Anterior cingulate cortex (tissue), 58 donors: ENCODE measurements at places on chromosomes 12 and 14.

DNA sequence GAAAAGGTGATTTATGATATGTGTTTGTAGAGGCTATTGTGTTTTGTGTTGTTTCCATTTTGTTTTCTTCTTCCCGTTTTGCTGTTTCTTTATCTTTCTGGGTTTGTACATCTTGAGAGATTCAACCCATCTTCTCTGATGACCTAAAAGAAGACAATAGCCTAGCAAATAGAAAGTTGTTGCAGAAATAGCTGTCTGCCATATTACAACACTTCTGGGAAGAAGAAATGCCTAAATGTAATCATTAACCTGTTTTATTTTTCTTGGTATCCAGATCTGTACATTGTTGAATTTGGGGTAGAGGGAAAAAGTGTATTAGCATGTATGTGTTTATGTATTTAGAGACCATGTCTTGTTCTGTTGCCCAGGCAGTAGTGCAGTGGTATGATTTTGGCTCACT lies 50.3 kb downstream of the SPATS2 start:
- DNase-seq, result no peak

DNA sequence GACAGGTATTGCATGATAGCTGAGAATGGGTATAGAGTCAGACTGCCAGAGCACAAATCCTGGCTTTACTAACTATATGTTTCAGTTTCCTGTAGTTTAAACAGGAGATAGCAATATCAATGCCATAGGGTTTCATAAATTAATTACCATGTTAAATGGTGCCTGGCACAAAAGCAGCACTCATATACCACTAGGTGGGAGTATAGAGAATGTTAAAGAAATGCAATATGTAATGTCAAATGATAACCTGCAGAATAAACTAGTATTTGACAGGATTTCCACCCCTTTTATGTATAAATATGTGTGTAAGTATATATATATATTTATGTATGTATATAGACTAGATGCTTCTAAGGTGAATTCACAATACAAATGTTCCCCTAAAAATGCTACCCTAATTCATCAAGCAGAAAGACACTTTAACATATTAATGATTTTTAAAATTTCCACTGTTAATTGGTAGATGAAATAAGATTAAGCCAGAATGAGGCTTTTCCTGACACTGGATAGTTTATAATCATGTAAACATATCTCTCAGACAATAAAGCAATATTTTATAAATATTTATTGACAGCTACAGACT lies 8.6 kb downstream of the WDR89 start:
- no peak for DNase-seq

GRCh38 chr14:85878874-85879273 lies 348.9 kb downstream of the FLRT2 start:
- no peak for DNase-seq

- DNase-seq, result no peak
These were observed 22.7 kb downstream of the MGST1 start for GRCh38 chr12:16370096-16370495.

DNA sequence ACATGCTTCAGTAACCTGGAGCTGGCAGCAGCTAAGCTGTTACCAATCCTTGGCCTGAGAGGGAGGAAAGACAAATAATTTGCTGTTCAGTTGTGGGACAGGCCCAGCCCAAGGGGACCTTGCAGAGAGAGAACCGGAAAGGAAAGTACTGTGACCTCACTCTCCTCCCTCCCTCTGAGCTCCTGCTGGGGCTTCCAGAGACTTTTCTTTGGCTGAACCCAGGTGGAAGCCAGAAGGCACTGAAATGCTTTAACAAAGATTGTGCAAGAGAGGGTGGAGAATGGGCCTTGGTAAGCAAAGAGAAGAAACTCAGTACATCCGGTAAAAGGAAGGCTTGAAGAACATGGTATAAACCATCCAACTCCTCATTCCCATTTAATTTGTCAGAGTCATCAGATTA lies 457.1 kb downstream of the GLT1D1 start:
- DNase-seq, result no peak

DNA sequence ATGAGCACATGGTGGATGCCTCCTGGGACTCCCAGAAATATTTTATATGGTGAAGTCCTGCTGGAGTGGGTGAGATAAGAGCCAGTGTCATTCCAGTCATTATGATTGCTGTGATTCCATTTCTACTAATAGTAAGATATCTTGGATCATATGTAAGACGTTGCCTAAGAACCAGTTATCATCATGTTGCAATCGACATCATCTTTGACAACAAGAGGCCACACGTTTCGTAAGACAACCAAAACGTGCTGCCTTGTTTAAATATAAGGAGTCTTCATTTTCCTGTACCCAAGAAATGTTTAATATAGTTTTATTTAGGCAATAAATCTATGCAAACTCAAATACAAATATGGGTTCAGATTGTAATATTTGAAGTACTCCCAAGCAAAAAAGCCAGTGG lies 58.4 kb downstream of the SPTSSA start:
- no peak for DNase-seq

- no peak for DNase-seq
These were observed 78.0 kb downstream of the NOC4L start for GRCh38 chr12:132222096-132222807.

DNA sequence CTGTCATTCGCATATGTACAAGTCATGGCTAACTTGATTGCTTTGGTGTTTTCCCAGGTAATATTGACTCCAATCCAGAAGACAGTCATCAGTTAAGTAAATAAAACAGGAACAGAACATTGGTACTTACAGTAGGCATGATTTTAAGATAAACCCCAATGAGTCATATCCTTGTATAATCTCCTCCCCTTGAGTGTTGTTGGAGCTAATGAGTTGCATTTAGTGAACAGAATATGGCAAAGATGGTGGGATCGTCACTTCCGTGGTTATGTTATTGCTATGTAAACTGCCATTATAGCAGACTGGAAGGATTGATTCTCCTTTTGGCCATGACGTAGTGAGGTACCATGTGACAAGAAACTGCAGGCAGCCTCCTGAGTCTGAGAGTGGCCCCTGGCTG lies 102.2 kb downstream of the TMX1 start:
- DNase-seq, result no peak

- no peak for DNase-seq
These were observed 47.2 kb downstream of the FOXG1 start for GRCh38 chr14:28813810-28814209.

DNA sequence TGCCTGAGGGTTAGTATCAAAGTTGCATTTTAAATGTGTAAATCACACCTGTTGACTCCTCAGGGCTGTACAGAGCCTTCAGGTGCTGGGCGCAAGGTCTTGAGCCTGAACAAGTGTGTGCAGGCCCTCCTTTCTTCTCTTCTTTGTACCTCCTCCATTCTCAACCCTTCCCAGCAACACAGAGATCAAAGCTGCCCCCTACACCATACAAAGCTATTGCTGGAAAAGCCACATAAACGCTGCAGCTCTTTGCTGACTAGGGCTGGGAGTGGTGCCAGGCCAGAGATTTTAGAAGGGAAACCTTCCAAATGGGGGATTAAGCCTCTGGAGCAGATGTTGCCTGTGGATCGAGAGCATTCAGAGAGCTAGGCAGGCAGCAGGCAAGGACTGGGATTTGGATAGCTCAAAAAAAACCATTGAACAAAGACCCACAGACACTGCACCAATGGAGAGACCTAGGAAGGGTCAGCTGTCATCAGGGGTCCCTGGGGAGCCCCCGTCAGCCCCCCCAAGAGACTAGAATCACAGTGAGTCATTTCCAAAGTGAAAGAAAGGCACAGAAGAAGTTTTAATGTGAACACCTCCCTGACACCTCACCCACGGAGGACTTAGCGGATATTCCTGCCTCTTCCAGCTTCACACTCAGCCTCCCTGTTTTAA lies 18.2 kb upstream of the SUSD6 start:
- no peak for DNase-seq

DNA sequence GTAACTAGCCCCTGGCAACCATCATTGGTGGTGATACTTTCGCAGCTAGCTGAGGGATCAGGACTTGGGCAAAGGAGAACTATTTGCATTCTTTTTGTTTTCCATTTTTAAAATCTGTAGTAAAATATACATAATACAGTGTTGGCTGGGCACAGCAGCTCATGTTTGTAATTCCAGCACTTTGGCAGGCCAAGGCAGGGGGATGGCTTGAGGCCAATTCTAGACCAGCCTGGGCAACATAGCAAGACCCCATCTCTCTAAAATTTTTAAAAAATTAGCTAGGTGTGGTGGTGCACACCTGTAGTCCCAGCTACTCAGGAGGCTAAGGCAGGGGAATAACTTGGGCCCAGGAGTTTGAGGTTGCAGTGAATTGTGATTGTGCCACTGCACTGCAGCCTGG lies 20.0 kb downstream of the TFCP2 start:
- DNase-seq, result no peak

- DNase-seq, result no peak
These were observed 509.1 kb downstream of the PCNX1 start for GRCh38 chr14:71416392-71416791.

DNA sequence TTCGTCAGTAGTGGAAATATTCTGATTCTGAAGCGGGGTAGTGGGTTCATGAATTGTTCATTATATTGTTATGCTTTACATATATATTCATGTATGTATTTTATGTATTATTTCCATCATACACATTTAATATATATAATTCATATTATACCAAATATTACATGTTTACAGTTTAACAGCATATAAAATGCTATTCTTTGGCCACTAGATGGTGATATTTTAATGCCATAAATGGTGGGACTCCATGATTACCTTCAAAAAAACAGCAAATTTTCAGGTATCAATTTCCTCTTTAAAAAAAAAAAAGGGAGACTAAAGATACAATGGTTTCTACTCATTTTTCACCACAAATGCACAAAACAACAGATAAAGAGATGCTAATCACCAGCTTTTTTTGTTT lies 41.0 kb downstream of the BDKRB1 start:
- no peak for DNase-seq

GRCh38 chr12:93895089-93895445 lies 217.9 kb downstream of the CRADD start:
- DNase-seq, result no peak

GRCh38 chr12:67993143-67993542 lies 3.9 kb downstream of the IFNG-AS1 start:
- DNase-seq, result no peak

DNA sequence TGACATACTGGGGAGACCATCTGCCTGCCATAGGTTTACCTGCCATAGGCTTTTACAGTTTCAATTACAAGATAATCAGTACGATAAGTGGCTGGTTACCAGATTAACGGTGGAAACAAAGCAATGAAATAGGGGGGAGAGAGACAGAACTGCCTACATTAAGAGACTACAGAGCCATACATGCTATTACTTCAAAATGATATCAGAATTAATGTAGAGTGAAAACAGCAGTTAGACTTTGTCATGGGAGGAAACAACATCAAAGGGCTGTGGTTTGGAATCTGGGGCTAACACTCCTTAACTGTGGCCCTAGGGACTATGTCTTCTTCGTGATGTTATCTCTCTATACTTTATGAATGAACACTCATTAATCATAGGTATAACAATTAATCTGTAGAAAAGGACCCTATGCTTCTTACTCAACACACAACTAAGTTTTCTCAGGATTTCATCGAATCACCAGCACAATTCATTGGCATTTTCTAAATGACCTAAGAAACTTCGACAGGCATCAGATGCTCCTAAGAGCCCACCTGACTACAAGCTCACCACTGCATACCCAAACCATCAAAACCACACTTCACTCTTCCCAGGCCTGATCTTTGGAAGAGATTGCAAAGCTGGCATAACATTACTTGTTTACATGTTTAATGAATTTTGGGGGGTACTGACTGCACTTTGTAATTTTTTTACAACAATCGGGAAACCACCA lies 475.6 kb upstream of the SOX5 start:
- no peak for DNase-seq

DNA sequence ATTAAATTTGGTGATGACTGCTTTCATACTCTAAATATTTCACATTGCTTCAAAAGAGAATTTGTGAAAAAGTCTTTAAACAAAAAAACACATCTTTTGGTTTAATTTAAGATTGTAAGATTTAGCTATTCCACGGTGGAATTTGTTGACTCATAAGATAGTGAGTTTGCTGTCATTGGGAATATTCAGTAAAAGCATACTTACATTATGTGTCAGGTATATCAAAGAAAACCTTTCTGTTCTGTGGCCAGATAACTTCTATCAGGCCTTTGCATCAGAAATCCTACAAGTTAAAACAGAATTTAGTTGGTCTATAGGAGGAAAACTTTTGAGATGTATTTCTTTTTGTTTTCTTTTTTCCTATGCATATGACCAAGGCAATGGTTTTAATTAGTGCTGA lies 148.8 kb upstream of the E2F7 start:
- DNase-seq, result no peak

- DNase-seq, result no peak
These were observed 17.3 kb upstream of the RFLNA start for GRCh38 chr12:124277394-124278241.
